Metanephros (tissue), 2 donors: ENCODE measurements at places on chromosomes 1 and 21. TPM values are rescaled to one million over a fixed set of nuclear protein-coding genes. Genes with fewer than 3 reads are reported as not detected.

The TRAF3IP3 gene
- total RNA-seq = 4.3 TPM

The FCRLB gene
- 5.0 TPM for total RNA-seq

The CDK11B gene
- 12.4 TPM for total RNA-seq

The FMOD gene
- total RNA-seq = 41.8 TPM

The TNFRSF4 gene
- total RNA-seq = 3.3 TPM

The MYBPH gene
- total RNA-seq = 12.0 TPM

The UBXN10 gene
- total RNA-seq = 5.3 TPM

The NDUFS5 gene
- total RNA-seq = 214 TPM

The FCRL1 gene
- total RNA-seq = 2.2 TPM

The IGSF21 gene
- 0.88 TPM for total RNA-seq

The OR6N1 gene
- not detected for total RNA-seq

The GJA9 gene
- not detected for total RNA-seq

The DNAJC28 gene
- total RNA-seq = 2.2 TPM

The ADGRL4 gene
- 26.0 TPM for total RNA-seq

The CHD5 gene
- 0.41 TPM for total RNA-seq

The CLDN19 gene
- 93.1 TPM for total RNA-seq

The SLC30A2 gene
- 4.7 TPM for total RNA-seq

The OR10J1 gene
- total RNA-seq = not detected

The PTPN7 gene
- total RNA-seq = 3.0 TPM

The RHBDL2 gene
- total RNA-seq = 1.5 TPM

The LCE1F gene
- total RNA-seq = not detected

The LENEP gene
- not detected for total RNA-seq

The CYP4A11 gene
- total RNA-seq = 22.1 TPM

The SHISAL2A gene
- total RNA-seq = 2.0 TPM

The ARTN gene
- total RNA-seq = 2.7 TPM

The CIART gene
- 3.2 TPM for total RNA-seq

The GRIK3 gene
- 2.2 TPM for total RNA-seq

The CD52 gene
- total RNA-seq = 7.6 TPM

The FTCD gene
- 23.6 TPM for total RNA-seq

The RNU1-4 gene
- 7,909 TPM for total RNA-seq

The DDAH1 gene
- total RNA-seq = 80.4 TPM

The C1orf94 gene
- total RNA-seq = not detected

The OLFML2B gene
- 11.5 TPM for total RNA-seq

The RNF186 gene
- total RNA-seq = 0.18 TPM

The MSH4 gene
- total RNA-seq = 0.47 TPM

The NUDT4B gene
- 9.4 TPM for total RNA-seq

The SPATA21 gene
- not detected for total RNA-seq

The CACNA1E gene
- 0.88 TPM for total RNA-seq

The STXBP3 gene
- 44.6 TPM for total RNA-seq

The SLC30A10 gene
- 0.53 TPM for total RNA-seq

The ZYG11A gene
- total RNA-seq = 0.12 TPM

The CD53 gene
- total RNA-seq = 15.6 TPM

The TRABD2B gene
- 6.4 TPM for total RNA-seq

The WASF2 gene
- total RNA-seq = 50.9 TPM

The PSEN2 gene
- total RNA-seq = 35.1 TPM

The SYDE2 gene
- 19.5 TPM for total RNA-seq

The SLC25A34 gene
- 3.4 TPM for total RNA-seq

The MTARC2 gene
- total RNA-seq = 37.8 TPM

The C8A gene
- not detected for total RNA-seq

The FAM72B gene
- total RNA-seq = 2.2 TPM

The UTS2 gene
- not detected for total RNA-seq

The TMEM240 gene
- 6.3 TPM for total RNA-seq

The TRIM46 gene
- total RNA-seq = 2.3 TPM

The ADAMTS4 gene
- 1.3 TPM for total RNA-seq
